Inflammatory macrophage (primary cell): ENCODE measurements at places on chromosomes 1 and 21.

GRCh38 chr1:245216366-245217115, 61.8 kb downstream of the KIF26B start:
- peak; percentile 1 for DNase-seq

DNA sequence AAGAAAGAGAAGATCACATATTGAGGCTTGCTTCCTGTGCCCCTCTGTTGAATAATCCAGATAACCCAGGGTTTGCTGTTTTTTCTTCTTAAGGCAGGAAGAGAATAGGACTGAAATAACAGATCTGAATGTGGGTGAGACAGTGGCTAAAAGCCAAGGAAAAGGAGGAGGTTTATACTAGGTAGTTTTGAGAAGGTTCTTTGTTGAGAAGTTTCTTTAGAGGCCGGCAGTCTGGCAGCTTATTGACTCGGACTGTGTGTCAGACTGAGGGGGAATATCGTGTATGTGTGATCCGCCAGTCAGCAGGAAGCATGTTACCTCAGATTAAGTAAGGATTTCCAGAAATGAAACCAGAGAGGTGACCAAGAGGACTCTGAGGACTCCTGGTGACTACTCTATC, 119.8 kb downstream of the PLA2G4A start:
- DNase-seq = no peak

DNA sequence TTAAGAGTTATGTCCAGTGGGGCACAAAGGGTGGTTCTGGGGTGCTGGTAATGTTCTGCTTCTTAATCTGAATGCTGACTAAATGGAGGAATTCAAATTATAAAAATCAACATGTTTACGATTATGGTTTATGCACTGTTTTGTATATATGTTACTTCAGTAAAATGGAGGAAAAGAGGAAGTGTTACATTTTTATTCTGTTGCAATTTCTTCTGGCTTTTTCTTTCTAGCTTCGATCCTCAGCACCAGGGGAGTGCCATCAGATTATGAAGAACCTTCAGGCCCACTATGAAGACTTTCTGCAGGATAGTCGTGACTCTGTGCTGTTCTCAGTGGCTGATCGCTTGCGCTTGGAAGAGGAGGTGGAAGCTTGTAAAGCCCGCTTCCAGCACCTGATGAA, 105.5 kb downstream of the MACF1 start:
- DNase-seq = peak; percentile 35

GRCh38 chr1:87796471-87796901, 467.8 kb downstream of the LMO4 start:
- no peak for DNase-seq

DNA sequence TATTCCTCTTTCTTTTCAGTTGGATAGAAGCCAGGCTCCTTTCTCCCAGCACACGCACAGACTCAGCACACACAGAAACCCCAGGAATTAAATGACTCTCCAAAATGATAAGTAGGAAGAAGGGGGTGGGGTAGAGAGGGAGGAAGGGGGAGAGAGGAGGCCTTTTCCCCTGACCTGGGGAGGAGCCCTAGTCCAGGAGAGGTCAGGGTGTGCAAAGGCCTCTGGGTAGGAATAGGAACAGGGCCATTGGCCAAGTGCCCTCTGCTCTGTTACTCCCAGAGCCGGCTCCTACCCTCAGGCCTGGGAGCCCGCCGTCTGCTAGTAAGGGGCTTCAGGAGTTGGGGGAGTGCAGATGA, 35.6 kb upstream of the PUM1 start:
- no peak for DNase-seq

DNA sequence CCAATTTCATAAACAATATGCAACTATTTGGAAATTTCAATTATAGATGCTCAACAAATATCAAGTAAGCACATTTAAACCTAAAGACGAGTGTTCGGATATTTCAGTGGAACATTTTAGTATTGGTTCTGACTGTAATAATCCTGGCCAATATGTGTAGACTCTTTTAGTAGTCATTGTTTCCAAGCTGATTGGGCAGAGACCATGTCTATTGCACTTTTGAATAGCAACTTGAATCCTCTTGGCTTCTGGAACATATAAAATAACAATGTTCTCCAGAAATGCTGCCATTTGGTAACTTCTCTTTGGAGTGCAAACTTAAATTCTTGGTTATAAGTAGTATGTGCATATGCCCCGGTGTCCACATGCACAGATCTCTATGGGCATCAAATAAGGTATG, 205.5 kb upstream of the C1orf105 start:
- no peak for DNase-seq

GRCh38 chr1:67793562-67793961, 39.7 kb downstream of the GNG12 start:
- no peak for DNase-seq

DNA sequence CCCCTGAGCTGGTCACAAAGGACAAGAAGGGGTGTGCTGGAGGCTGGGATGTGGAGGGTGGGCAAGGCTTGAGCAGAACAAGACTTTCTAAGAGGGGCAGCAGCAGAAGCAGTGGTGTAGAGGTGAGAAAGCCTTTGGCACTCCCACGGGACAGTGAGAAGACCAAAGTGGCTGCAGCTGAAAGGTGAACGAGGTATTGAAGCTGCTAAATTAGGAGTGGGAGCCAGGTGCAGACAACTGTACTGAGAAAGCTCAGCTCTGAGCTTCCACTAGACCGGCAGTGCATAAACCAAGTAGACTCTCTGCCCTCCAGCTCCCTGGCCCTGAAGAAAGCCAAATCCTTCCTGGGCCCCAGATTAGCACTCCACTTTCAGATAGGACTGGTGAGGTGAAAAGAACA, 93.0 kb downstream of the VWA5B1 start:
- no peak for DNase-seq

- no peak for DNase-seq
Observed at GRCh38 chr21:45347048-45347711, 57.8 kb upstream of the COL18A1 start.

- DNase-seq = no peak
Observed at GRCh38 chr1:112510340-112510739, 1.6 kb downstream of the WNT2B start.

GRCh38 chr1:95119273-95119672, 2.1 kb downstream of the TLCD4 start:
- DNase-seq = no peak

- peak; percentile 51 for DNase-seq
Observed at GRCh38 chr1:21280011-21280471, 10.2 kb downstream of the ECE1 start.

- DNase-seq = no peak
Observed at GRCh38 chr21:42571391-42572150, 57.9 kb downstream of the SLC37A1 start.

- DNase-seq = peak; percentile 89
Observed at GRCh38 chr21:34807881-34808568, 139.2 kb downstream of the CLIC6 start.

DNA sequence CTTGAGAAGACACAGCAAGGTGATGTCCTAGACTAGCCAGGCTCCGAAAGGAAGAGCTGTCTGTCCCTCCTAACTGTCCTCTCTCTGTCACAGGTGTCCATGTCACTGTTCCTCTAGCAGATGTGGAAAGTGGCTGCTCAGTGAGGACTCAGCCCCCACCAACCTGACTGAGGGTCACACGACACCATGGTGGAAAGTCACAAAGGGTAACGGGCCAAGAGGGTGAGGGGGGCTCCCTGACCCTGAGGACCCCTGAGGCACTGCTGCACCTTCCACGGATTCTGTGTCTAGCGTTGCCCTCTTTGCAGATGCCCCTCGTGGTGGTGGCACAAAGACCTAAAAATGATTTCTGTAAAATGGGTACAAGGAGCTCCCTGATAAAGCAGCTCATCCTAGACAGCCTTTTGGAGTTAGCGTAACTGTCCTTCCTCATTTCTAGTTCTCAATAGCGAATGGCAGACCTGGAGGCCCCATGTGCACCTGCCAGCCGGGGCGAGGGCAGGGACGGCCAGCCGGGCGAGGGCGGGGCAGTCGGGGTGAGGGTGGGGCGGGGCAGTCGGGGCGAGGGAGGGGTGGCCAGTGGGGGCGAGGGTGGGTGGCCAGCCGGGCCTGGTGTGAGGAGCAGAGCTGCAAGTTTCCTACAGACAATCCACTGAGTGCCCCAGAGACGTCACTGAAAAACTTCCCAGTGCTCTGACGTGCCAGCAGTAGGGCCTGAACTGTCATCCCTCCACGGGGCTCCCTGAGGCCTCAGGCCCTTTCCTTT, 23.4 kb downstream of the POFUT2 start:
- DNase-seq = no peak

- DNase-seq = peak; percentile 24
Observed at GRCh38 chr1:91803847-91804545, 82.0 kb downstream of the TGFBR3 start.

DNA sequence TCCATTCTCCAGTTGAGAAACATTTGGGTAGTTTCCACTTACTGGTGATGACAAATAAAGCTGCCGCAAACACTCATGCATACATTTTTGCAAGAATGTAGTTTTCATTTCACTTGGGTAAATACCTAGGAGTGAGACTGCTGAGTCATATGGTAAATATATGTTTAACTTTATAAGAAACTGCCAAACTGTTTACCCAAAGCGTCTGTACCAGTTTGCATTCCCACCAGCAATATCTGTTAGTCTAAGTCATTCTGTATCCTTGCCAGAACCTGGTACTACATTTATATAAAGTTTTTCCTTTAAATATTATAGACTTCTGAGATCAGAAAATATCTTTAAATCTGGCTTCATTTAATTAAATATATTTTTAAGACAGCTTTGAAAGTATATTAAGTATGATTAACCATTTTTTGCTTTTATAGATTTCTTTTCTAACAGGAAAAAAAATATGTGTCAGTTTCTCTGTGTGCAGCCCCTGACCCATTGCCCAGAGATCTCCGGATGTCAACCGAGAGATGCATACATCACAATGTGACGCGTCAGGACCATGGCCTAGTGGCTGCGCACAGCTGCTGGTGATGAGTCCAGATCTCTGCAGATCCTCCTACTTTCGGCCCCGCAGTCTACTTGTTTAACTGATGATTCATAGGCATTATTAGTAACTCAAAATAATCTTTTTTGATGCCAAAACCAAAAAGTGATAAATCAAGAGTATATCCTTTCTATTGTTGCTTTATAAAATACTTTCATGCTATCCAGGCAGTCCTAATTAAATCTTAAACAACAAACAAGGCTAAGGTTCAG, 227.1 kb upstream of the MAP1LC3C start:
- no peak for DNase-seq

DNA sequence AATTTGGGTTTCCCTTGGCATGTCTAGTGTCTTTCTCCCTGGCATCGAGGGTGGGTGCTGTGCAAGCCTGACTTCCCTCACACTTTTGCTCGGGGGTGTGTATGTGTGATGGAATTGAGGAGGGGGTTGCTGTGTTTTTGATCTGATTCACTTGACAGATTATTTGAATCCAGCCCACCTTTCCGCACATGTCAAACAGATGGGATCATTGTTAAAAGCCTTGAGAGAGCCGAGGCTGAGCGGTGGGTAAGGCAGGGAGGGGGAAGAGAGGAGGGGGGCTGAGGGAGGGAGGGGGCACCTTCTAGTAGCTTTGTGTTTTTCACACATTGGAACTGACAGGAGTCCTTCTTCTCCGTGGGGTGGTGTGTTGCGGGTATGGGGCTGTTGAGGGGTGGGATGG, 90.0 kb downstream of the PAPPA2 start:
- DNase-seq = no peak

DNA sequence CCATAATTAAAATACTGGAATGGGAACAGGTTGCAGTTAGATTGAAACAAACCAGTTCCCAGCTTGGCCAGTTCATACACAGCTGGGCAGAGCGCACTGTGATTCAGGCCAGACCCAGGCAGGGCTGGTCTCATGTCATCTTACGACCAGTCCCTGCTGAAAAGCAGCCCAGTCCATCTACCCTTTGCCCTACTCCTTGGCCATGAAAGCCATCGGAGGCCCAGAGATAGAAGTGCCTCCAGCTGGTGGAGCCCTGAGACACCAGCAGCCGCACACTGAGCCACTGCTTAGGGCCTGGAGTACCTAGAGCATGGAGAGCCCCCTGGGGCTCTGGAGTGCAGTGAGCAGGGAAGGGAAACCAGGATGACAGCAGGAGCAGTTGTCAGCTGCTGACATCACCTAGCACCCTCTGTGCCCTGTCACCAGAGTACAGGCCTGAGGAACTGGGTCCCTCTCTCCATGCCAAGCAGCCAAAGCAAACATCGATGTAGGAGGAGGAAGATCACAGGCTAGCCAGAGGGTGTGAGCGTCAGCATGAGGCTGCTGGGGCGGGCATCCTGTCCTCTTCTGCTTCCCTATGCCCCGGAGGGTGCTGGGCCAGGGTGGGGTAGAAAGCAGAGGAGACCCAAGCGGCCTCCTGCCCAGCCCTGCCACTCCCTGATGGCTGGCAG, 34.2 kb upstream of the TMEM125 start:
- peak; percentile 58 for DNase-seq

DNA sequence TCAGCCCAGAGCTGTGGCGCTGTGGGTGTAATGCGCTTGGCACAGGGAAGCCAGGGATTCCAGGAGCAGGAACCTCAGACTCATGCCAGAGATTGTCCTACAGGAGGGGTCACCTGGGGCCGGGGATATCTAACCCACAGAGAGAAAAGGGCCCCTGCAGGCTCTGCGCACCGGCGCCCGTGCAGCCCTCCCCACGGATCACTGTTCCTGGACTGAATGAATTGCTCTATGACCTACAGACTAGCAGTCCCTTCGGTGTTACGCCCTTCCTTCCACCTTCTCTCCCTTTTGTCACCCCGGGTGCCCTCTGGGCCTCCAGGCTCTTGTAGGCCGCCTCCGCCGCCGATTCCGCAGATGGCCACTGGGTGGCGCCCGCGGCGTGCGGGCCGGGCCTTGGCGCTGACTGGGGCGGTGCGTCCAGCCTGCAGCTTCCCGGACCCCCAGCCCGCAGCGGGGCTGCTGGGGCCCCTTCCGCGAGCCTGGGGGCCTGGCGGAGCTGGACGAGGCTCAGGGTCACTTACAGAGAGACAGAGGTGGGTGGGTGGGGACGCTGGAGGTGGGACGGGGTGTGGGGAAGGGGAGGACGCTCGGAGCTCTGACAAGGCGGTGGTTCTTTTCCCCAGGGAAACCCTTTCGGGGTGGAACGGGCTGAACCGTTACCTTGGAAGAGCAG, 101.3 kb downstream of the IER5 start:
- DNase-seq = peak; percentile 58

GRCh38 chr1:25799935-25800702, at the start of gene SELENON:
Gene SELENON (plus strand): TSS chr1:25800193. CDS start chr1:25800231, 38 bp downstream.
- DNase-seq = peak; percentile 45

- no peak for DNase-seq
Observed at GRCh38 chr1:221816899-221817298, 75.0 kb upstream of the DUSP10 start.

DNA sequence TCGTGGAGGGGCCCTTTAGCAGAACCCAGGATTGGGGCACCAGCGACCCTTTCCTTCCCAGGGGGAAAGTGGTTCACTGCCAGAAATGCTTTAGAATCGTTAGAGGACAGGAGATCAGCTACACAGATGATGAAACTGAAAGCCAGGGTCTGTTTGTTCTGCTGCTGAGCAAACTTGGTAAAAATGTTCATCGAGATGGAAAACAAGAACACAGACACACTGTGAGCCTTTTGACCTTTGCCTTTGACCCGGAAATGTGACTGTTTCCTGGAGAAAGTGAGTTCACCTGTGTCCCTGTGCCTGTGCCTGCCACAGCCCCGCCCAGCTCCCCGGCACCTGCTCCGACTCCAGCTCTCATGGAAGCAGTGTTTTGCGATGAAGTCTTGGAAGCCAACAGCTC, 234.3 kb downstream of the CAMTA1 start:
- no peak for DNase-seq
